ENCODE measurements at places on chromosomes 12 and 14. TPM values are rescaled to one million over a fixed set of nuclear protein-coding genes. Genes with fewer than 3 reads are reported as not detected.

Gene WDHD1
- total RNA-seq, result 13.6 TPM

Gene TAS2R13
- total RNA-seq, result 0.35 TPM

Gene RARG
- 12.0 TPM for total RNA-seq

DNA sequence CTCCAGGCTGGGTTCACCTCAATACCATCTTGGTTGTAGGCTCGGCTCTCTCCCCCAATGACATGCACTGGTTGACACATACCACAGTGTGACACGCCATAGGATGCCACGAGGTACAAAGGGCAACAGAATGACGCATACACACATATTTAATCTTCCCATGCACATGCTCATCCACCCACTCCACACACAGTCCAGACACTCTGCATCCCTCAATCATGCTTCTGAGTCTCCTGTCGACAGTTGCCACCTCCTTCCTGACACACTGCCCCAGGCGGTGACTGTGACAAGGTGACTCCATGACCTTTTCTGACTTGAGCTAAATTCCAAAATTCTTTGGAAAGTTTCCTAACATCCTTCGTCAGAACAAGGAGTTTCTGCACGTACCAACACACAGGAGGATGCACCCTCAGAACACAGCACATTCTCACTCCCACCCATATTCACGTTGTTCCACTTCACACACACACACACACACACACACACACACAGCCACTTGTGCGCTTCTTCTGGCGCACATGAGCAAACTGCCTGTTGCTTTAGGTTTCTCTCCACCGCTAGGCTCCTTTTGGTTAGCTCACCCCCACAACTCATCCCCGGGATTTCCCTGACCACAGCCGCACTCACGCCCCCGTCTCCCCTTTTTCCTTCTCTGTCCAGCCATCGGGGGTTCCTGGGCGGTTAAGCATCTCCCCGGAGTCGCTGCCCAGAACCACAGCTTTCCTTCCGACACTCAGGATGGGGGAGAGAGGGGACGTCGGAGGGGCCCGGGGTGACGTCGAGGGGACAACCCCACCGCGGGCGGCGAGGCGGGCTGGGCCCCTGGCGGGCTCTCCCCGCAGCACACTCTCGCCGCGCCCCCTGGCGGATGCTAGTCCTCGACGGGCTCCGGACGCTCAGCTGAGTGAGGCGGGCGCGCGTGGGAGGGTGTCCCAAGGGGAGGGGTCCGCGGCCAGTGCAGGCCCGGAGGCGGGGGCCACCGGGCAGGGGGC lies 536 bp upstream of the WNT1 start:
- DNase-seq, result peak; percentile 46

- no peak for DNase-seq
These were observed 548.8 kb downstream of the AACS start for GRCh38 chr12:125614058-125614457.

GRCh38 chr12:5620896-5621295 lies 189.0 kb downstream of the NTF3 start:
- no peak for DNase-seq

DNA sequence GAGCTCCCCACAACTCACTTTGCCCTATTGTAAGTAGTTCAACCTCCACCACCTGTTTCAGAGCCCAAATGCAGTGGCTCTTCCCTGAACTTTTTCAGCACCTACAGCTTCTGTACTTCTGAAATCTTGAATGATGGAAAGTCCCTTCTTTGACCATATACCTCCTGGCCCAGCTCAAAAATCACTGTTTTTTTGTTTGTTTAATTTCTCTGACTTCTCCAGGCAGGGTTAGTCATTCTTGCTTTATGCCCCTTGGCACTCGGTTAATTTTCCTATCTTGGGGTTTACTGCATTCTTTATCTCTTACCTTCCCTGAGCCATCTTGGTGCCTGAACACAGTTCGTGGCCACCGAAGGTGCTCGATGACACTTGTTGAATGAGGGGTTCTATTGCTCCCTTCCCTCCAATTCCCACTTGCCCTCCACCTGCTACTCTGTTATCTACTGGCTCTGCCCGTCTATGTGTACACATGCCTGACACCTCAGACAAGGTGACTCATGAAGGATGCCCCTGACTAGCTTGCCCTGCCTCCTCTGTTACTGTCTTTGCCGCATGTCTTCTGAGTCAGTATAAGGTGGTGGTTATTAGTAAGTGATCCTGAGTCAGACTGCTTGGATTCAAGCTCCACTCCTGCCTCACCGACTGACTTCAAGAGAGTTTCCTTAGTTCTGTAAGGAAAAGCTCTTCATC lies 4.4 kb downstream of the AMHR2 start:
- no peak for DNase-seq

GRCh38 chr12:62693376-62694050 lies 226.9 kb downstream of the MON2 start:
- no peak for DNase-seq
